ENCODE measurements at places on chromosomes 5 and 9.

- no peak for DNase-seq
Observed at GRCh38 chr5:154386952-154387629, 58.7 kb upstream of the SAP30L start.

GRCh38 chr5:12865529-12865928 lies 961.3 kb upstream of the CTNND2 start:
- DNase-seq, result no peak

GRCh38 chr5:31052937-31053658 lies 140.4 kb upstream of the CDH6 start:
- no peak for DNase-seq

DNA sequence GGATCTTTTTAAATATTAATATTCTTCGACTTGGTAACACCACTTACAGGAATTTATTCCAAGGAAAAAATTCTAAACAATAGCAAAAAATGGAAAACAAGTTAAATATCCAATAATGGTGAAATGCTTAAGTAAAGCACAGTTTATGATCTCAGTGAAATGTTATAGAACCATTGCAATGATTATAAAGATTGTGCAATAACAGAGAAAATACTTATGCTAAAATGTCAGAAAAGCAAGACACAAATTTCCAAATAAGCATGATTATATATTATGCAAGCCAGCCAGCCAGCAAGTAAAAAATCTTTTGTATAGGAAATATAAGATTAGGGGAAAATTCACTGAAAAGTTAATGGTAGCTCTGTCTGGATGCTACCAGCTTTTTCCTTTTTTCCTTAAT lies 102.7 kb upstream of the EFNA5 start:
- DNase-seq, result no peak

GRCh38 chr5:4511996-4512656 lies 628.0 kb upstream of the ADAMTS16 start:
- DNase-seq, result no peak

DNA sequence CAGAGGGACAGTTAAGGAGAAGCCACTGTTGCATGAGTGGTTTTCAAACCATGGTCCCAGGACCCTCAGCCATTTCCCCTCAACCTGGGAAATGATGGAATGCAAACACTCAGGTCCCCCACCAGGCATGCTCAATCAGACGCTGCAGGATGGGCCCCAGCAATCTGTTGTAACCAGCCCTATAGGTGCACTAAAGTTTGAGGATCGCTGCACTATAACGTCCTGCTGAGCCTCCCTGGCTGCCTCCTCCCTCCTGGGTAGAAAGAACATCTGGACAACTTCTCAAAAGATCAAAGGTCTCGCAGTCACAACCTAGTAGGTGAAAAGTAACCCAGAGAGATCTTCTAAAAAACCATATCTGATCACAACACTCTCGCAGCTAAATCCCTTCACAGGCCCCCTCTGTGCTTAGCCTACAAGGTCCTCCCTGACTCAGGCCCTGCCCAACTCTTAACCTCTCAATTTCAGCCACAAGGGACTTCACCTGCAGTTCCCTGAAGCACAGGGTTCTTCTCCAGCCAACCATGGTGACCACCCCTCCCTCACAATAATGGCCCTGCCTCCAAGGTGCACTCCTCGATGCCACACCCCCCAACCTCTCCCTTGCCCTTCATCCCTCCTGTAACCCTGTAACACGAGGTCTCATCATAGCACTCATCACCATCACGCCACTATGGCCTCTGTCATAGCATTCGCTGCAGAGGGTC lies 3.5 kb downstream of the SHB start:
- DNase-seq, result no peak

GRCh38 chr5:88610586-88610985 lies 272.4 kb downstream of the MEF2C start:
- DNase-seq, result no peak

DNA sequence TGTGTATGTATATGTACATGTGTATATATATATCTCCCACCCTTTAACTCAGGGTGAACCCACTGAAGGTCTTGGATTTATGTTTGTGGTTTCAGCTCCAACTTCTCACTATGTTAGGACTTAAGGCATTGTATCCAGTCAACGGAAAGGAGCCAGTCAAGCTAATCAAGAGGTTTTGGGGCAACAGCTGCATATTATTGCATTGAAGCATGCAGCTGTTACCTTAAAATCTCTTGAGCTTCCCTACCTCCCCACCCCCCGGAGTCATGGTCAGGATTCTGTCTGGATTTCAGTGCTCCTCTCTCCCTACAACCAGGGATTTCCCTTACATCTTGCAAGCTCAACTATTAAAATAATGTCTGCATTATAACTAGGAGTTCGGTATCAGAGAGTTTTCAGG lies 399.5 kb downstream of the SPOCK1 start:
- DNase-seq, result no peak

DNA sequence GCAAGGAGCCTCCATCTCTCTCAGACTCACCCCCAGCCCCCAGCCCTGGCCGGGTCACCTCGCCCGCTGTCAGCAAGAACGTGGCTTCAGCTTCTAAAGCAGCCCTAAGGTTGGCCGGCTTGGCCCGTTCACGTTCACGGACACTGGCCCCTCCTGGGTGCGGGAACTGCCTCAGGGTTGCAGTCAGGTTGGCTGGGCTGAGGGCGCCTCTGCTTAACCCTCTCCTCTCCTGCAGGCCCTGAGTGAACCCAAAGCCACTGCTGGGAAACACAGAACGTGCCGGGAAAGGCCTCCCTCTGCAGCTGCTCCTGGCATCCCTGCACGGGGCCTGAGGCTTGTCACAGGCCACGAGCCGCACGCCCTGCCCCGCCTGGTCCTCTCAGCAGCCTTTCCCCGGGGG lies 40.1 kb upstream of the UBAC1 start:
- no peak for DNase-seq

DNA sequence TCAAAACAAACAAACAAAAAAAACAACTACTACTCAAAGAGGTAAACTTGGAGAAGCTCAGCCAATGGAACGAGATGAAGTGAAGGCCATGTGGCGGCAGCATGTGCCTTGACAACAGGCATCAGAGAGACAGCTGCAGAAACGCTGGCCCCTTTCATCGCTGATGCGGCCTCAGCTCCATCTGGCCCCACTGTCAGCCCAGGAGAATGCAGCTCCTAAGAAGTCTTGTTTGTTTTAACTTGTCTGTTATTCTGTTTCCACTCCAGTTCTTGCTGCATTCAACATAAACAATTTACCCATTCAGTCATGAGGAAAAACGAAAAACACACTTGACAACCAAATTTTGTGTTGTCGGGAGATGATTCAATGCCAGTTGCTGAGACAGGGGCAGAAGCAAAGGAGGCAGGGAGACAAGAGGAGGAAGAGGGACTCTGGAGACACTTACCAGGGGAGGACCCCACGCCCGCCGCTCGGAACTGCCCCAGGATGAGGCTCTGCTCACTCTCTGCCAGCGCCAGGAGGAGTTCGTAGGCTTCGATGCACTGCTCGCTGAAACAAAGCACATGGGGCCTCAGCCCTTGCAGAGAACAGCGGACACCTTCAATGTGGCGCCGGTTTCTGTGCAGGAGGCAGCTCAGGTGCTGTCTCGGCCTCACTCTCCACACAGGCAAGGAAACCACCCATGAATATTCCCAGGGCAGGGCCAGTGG lies 91.2 kb downstream of the DCP2 start:
- no peak for DNase-seq

DNA sequence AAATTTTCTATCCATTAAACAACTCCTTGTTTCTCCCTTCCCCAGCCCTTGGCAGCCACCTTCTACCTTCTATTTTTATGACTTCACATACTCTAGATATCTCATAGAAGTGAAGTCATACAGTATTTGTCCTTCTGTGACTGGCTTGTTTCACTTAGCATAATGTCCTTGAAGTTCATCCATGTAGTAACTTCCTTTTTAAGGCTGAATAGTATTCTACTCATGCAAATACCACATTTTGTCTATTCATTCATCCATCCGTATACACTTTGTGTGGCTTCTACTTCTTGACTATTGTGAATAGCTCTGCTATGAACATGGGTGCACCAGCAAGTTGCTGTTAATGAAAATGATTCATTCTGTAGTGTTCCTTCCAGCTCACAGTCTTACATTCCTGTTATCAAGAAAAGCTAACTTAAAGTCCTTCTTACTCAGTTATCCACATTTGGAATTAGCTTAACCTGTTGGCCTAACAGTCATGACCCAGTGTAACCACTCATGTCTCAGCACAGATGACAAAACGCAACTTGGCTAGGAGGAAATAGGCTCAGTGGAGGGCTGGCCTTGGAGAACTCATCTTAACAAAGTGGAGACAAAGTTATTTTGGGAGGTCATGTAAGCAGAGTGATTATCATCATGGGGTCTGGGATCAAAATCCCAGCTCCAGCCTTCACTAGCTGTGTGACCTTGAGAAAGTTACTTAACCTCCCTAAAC lies 129.7 kb upstream of the MAP3K1 start:
- no peak for DNase-seq

DNA sequence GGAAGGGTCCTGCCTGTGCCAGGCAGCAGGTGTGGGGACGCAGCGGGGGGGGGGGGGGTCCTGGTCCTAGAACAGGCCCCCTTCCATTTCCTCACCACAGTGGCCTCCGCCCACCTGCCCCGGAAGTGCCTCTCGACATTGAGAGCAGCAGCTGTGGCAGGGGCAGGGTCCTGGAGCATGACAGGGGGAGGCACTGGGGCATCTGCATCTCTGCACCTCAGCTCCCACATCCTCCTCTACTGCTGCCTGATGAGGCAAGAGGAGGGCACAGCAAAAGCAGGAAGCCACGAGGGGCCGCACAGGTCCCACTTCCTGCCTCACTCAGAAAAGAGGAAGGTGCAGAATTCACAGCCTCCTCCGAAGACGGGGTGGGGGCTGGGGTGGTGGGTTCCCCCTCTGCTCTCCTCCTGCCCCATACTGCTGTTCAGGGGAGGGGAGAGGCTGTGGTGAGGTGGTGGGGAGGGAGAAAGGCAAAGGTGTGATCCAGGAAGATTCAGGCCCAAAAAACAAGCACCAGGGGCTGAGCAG lies 14.8 kb downstream of the AKNA start:
- peak; percentile 57 for DNase-seq

DNA sequence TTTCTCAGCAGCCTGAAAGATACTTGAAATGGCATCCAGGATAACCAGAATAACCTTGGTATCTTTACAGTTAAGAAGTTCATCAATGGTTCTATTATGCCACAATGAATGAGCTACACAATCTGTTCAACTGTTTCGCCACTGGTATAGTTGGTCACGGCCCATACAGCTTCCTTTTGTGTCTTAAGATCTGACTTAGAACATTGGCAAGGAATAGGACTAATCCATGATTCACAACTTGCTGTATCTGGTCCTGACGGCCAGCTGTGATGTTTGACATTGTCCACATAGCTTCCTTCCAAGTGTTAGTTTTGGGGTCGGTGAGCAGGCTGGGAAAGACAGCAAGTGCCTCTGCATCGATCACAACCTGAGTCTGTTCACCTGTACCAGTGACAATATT lies 113.3 kb upstream of the RAD23B start:
- no peak for DNase-seq

DNA sequence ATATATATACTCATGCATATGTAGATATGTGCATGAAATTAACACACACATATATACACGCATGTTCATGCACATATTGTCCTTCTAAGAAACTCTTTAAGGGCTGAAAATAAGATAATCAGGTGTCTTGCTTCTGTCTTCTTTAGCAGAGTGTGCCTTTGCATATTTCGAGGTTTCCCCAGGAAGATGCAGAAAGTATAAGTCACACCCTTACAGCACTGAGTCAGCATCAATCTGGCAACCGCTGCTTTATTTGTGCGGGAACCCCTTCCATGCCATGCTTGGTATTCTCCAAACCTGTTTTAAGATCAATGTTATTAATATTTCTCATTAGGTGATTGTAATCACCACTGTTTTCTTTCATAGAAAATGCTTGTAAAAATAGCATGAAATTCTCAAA lies 557.9 kb downstream of the CAAP1 start:
- no peak for DNase-seq

DNA sequence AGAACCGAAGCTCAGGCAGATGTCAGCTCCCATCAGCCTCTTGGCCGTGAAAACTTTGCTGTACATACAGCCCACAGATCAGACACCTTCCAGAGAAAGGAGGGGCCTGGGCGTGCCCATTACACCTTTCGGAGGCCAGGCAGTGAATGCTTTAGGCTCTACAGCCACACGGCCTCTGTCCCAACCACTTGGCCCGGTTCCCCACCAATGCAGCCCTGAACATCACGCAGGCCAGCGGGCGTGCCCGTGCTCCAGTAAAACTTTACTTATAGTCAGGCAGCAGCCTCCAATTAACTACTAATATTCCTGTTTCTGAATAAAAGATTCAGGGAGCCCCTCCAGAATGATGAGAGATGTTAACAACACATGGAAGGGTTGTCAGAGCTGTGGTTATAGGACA lies 23.9 kb downstream of the LPCAT1 start:
- no peak for DNase-seq

- no peak for DNase-seq
Observed at GRCh38 chr9:13078164-13078563, 201.3 kb downstream of the MPDZ start.

DNA sequence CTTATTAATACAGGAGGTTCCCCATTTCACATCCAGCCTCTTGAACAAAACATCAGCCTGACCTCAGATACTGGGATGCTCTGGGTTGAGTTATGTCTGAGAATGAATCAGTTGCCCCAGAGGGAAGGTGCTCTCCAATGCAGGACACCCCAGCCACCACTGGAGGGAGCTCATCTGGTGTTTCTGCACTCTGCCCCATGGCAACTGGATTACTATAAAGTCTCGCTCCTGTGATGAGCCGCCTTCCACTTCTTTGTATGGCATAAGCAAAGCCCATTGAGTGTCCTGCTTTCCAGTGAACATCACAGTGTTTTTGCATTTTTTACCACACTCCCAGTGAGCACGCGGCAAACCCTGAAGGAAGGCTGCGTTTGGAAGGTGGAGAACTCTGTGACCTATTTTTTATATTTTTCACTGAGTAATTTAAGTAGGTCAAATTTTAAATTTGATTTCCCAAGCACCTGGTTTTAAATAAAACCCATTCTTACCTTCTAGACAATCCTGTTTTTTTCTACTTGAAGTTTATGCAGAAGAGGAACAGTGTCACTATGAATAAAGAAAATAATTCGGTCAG lies 176.9 kb upstream of the WWC1 start:
- DNase-seq, result no peak

DNA sequence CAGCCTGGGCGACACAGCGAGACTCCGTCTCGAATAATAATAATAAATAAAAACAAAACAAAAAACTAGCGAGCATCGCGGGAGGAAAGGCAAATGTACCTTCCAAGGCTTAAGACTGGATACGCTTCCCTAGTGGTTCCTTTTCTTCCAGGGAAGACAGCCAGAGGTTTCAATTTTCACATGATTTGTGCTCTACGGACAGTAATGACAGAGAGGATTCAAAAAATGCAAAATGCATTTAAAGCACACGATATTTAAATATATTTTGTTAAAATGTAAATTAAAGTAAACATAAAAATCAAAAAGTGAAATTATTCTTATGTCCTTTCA lies 4.3 kb upstream of the TRIM41 start:
- no peak for DNase-seq

GRCh38 chr5:83096660-83097339 lies 19.5 kb downstream of the XRCC4 start:
- DNase-seq, result no peak

DNA sequence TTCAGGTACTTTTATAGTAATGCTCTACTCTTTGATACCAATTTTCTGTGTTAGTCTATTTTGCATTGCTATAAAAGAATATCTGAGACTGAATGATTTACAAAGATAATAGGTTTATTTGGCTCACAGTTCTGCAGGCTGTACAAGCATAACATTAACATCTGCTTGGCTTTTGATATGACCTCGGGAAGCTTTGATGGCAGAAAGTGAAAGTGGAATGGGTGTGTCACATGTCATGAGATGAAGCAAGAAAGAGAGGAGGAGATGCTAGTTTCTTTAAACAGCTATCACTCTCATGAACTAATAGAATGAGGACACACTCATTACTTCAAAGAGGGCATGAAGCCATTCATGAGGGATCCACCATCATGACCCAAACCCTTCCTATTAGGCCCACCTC lies 270.9 kb upstream of the IL12B start:
- DNase-seq, result no peak

Measured in stimulated activated CD4-positive, alpha-beta T cell treated with anti-CD3 and anti-CD28 coated beads, Interleukin-15, amount 100 ng/mL, for 1 hour (primary cell).